Frontal cortex (tissue), 4 donors: ENCODE measurements at places on chromosomes 16 and 17.

DNA sequence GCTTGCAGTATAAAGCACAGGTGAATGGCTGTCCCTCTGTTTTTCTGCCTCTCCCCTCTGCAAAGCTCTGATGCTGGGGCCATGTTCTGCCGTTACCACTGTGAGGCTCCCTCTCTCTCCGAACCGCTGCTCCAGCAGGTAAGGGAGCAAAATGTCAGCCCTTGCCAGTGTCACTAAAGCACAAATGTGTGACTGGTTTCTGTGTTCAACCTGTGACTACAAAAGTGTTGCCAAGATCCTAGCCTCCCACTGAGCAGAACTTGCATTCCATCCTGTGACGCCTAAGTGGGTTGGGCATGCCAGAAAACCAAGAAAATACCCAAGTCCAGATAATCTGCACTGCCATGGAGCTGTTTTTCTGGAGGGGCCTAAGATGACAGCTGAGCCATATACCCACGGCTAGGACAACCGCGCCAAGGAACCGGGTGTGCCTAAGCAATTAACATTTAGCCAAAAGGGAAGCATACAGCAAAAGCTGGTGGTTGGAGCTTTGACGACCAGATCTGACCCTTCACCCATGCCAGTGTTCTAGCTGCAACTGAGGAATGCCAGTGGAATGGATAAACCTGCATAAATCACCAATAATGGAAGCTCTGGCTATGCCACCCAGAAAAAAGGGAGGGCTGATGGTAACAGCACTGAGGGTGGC is 35.0 kb downstream of the PSME3IP1 start:
- no peak for DNase-seq

GRCh38 chr17:77315551-77316190 is 174.9 kb downstream of the SEC14L1 start:
- no peak for DNase-seq

- DNase-seq = no peak
Measured at GRCh38 chr16:85227084-85227945, 115.0 kb upstream of the CIBAR2 start.

GRCh38 chr17:55219934-55220333 is 44.8 kb upstream of the HLF start:
- no peak for DNase-seq

- DNase-seq = no peak
Measured at GRCh38 chr17:82949361-82949760, 109.5 kb upstream of the ZNF750 start.

GRCh38 chr17:74514632-74515334 is 16.5 kb downstream of the CD300LB start:
- DNase-seq = no peak
